Muscle of leg (tissue), 16 donors: ENCODE measurements at places on chromosomes 1 and 21. TPM values are rescaled to one million over a fixed set of nuclear protein-coding genes. Genes with fewer than 3 reads are reported as not detected.

SPRR3 gene
- polyA plus RNA-seq: not detected

ADAMTS1 gene
- 18.8 TPM for polyA plus RNA-seq

ATP1A4 gene
- 1.4 TPM for polyA plus RNA-seq

TPTE gene
- polyA plus RNA-seq: not detected

IL12RB2 gene
- 1.4 TPM for polyA plus RNA-seq

ADORA1 gene
- 2.8 TPM for polyA plus RNA-seq

PLA2G2D gene
- polyA plus RNA-seq: not detected

PLA2G4A gene
- 3.0 TPM for polyA plus RNA-seq

DNA sequence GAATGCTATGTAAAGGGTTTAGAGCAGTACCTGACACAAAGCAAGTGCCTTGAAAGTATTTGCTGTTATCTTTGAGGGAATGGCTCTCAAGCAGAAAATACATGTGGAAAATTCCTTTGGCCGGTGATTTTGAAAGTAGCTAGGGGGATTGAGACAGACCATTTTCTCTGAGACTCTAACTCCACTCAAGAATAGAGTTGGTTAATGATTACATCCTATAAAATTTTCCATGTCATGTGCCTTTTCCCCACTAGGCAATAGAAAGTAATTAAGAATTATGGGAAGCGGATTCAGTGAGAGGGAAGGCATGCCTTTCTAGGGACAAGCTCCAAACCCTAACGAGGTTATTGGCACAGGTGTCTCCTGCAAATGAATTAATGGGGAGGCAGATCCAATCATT, 276.0 kb downstream of the GPATCH2 start:
- no peaks in the 10 kb centered on the region for H3K27me3 ChIP-seq
- H3K4me1 ChIP-seq: no peaks in the 10 kb centered on the region
- H3K4me3 ChIP-seq: no peak overlapping the region
- H3K36me3 ChIP-seq: no peaks in the 10 kb centered on the region

GRCh38 chr1:112457241-112457640, 51.5 kb upstream of the WNT2B start:
- no peaks in the 10 kb centered on the region for H3K27me3 ChIP-seq
- no peak overlapping the region for H3K4me3 ChIP-seq
- no peak overlapping the region for H3K27ac ChIP-seq
- no peaks in the 10 kb centered on the region for H3K4me1 ChIP-seq

DNA sequence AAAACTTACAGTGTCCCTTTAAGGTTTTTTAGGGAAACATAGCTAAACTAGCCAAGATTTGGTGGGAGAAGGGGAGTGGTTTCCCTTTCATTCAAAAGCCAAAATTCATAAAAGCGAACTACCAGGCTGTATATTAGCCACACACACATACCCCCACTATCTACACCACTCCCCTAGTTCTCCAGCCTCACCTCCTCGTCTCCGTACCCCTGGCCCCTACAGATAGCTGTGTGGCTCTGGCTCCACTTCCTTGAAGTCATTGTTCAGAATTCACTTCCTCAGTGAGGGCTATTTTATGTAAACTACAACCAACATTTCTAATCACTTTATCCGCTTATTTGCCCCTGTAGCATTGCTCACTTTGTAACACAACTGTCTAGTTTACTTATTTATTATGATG, 5.3 kb upstream of the DPH5 start:
- no peak overlapping the region for H3K4me3 ChIP-seq
- DNase-seq: no peak
- no peaks in the 10 kb centered on the region for H3K4me1 ChIP-seq
- no peaks in the 10 kb centered on the region for H3K27me3 ChIP-seq
- H3K27ac ChIP-seq: no peak overlapping the region

DNA sequence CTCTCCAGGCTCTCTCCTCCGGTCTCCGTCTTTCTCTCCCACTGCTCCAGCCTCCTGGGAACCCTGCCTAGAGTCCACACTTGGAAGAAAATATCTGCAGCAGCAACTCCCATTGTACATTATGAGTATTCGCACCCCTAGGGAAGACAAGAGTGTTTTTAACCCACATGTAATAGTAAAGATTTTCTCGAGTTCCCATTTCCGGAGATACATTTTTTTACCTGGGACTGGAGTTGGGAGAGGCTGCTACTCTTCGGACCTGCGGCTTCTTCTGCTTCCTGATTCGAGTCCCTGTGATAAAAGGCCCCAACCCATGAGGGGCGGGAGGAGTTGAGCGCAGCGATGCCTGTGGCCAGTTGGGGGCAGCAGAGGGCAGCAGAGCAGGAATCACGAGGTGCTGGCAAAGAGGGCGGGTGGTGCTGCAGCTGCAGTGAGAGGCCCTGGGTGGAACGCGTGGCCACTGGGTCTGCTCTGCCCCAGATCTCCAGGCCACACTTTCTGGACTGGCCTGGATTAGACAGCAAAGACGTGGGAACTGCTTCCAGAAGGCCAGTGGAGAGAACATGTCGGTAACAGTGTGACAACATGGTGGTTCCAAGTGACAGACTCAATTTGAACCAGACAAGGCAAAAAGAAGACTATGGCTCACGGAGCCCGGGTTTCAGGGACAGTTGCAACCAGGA, 221.0 kb upstream of the CSF3R start:
- no peak overlapping the region for H3K27ac ChIP-seq
- H3K36me3 ChIP-seq: no peaks in the 10 kb centered on the region
- H3K4me1 ChIP-seq: peaks cover 2% of the 10 kb centered on the region
- no peak overlapping the region for H3K4me3 ChIP-seq
- DNase-seq: peak; percentile 79

GRCh38 chr1:161158316-161159010, 837 bp upstream of the USP21 start:
- no peaks in the 10 kb centered on the region for H3K27me3 ChIP-seq
- peaks cover 52% of the 10 kb centered on the region for H3K36me3 ChIP-seq
- H3K27ac ChIP-seq: peak overlapping the region; percentile 87
- peaks cover 25% of the 10 kb centered on the region for H3K4me1 ChIP-seq

DNA sequence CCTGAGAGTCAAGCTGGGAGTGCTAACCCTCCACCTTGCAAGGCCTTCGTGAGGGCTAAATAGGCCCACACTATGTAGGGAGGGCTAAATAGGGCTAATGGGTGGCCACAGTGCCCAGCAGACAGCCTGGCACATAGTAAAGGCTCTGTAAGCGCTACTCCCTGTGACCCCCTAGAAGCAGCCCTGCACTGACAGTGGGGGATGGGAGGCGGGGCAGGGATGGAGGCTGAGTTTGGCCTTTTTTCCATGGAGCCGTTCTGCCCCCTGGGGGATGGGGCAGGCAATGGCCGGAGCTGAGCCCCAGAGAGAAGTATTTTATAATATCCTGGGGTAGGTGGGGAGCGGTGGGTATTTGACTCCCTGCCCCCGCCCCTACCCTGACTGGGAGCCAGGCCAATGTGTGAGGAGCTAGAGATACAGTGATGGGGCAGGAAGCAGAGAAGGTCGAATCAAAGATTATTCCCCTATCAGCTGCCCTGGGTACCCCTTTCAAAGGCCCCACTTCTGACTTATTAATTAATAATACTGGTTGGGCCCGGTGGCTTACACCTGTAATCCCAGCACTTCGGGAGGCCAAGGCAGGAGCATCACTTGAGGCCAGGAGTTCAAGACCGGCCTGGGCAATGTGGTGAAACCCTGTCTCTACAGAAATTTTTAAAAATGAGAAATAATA, 42.3 kb downstream of the LACTBL1 start:
- H3K27ac ChIP-seq: no peak overlapping the region
- no peaks in the 10 kb centered on the region for H3K36me3 ChIP-seq
- H3K4me1 ChIP-seq: no peaks in the 10 kb centered on the region
- DNase-seq: peak; percentile 48

DNA sequence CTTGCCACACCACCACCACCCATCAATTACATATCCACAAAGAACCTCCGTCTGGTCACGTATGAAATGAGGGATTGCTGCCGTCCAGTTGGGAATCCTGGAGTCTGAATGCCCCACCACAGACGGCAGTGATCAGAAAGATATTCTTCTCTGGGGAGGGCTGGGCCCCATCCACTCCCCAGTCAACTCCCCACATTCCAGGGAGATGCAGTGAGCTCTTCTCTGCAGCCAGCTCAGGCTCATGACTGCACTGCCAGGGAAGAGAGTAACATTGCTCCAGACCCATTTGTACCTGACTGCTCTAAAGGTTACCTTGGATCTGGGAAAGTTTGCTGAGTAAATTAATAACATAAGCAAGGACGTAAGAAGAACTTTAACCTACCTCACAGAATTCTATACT, 18.3 kb downstream of the DEGS1 start:
- DNase-seq: no peak
- no peak overlapping the region for H3K4me3 ChIP-seq
- H3K27ac ChIP-seq: no peak overlapping the region
- no peaks in the 10 kb centered on the region for H3K36me3 ChIP-seq
- peaks cover 9% of the 10 kb centered on the region for H3K4me1 ChIP-seq

DNA sequence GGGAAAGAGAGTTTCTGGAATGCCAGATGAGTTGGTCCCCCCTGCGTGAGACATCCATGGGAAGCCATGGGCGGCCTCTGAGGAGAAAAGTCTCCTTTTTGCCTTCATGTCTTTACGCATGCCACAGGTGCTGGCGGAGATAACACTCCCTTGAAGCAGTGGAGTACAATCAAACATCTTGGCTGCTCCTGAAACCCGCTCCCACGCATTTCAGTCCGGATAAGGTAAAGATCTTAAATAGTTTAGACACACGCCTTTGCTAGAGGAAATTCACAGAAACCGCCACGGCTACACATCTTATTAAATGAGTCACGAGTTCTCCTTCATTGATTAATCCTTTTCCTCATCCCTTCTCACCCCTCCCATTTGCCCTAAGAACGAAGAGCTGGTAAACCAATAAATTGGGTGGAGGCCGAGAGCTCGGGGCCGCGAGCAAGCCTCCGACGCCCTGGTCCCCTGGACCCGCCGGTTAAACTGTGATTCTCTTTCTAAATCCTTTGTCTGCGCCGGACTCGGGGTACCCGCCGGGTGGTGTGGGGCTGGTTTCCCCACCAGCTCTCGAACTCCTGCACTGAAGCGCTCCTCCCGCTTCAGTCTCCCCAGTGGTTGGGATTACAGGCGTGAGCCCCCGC, 6.6 kb upstream of the ZNF669 start:
- peaks cover 13% of the 10 kb centered on the region for H3K4me1 ChIP-seq
- peak overlapping the region; percentile 66 for H3K4me3 ChIP-seq
- H3K27ac ChIP-seq: peak overlapping the region; percentile 75
- peak; percentile 21 for DNase-seq
- H3K36me3 ChIP-seq: peaks cover 2% of the 10 kb centered on the region
- H3K27me3 ChIP-seq: peaks cover 6% of the 10 kb centered on the region

GRCh38 chr1:186540521-186540920, 79.6 kb upstream of the PDC start:
- no peak for DNase-seq
- H3K36me3 ChIP-seq: no peaks in the 10 kb centered on the region
- no peaks in the 10 kb centered on the region for H3K27me3 ChIP-seq
- no peak overlapping the region for H3K27ac ChIP-seq
- peaks cover 6% of the 10 kb centered on the region for H3K4me1 ChIP-seq

DNA sequence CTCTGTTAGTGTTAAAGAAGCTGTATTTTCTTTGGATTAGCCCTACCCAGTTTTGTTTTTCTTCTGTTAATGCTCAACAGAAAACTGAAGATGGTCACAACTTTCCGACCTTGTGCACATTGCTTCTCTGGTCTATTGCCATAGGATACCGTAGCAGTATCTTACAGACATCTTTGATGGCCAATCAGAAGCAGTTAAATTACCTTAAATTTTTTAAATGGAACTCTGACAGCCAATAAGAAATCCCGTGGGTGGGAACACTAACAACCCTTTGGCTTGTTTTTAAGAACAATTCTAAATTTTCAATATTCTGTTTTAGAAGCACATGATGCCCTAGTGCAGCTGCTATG, 17.2 kb downstream of the NFYC start:
- peak; percentile 92 for DNase-seq
- H3K4me1 ChIP-seq: peaks cover 12% of the 10 kb centered on the region
- H3K27ac ChIP-seq: peak overlapping the region; percentile 78
- no peaks in the 10 kb centered on the region for H3K27me3 ChIP-seq
- H3K4me3 ChIP-seq: peak overlapping the region; percentile 59
- H3K36me3 ChIP-seq: peaks cover 6% of the 10 kb centered on the region

GRCh38 chr1:69055194-69055593, 512.5 kb upstream of the LRRC7 start:
- H3K27me3 ChIP-seq: no peaks in the 10 kb centered on the region
- no peak for DNase-seq
- H3K4me3 ChIP-seq: no peak overlapping the region
- H3K27ac ChIP-seq: no peak overlapping the region
- H3K4me1 ChIP-seq: no peaks in the 10 kb centered on the region

DNA sequence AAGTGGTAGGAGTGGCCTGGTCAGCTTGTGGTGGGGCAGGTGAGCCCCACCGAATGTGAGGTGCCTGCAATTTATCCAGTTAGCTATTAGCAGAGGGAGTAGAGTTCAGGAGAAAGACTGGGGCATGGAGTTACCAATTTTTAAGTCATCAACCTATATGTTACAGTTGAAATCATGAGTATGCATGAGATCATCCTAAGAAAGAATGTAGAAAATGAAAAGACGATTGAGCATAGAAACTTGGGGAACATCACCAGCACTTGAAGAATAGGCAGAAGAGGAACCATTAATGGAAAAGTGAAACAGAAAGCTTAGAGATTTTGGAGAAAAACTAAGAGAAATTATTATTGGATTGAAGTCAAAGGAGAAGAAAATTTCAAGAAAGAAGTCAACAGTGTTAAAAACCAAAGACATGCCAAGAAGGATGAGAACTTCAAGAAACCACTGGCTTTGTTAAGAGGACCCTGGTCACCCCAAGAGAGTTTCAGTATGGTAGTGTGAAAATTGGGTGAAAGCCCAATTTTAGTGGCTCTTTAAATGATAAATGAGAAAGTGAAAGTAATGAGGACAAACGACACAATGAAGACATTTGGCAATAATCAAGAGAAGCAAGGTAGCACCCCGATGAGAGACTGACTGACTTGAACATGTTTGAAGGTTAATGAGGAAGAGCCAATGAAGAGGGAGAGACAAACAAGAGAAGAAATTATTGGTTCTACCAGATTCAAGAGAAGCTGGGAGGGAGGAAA, 36.7 kb downstream of the DNASE2B start:
- H3K4me1 ChIP-seq: no peaks in the 10 kb centered on the region
- no peak for DNase-seq
- H3K36me3 ChIP-seq: no peaks in the 10 kb centered on the region
- H3K27me3 ChIP-seq: no peaks in the 10 kb centered on the region

- H3K36me3 ChIP-seq: no peaks in the 10 kb centered on the region
- H3K4me3 ChIP-seq: no peak overlapping the region
These were observed 40.0 kb upstream of the DHCR24 start for GRCh38 chr1:54926970-54927369.

DNA sequence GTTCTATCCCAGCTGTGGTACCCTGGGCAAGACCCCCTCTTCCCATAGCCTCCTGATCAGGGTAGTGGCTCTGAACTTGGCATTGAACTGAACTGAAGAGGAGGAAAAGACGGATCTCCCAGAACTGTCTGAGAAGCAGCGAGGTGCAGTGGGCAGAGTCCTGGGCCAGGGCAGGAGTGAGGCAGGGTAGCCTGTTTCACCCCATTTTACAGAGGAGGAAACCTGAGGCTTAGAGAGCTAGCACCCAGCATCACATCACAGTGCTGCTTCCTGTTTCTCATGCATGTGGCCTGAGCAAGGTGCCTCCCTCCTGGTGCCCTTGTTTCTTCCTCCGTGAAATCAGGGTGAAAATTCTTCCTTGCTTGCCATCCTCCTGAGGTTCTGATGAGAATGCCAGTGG, 17.1 kb downstream of the ZNF362 start:
- H3K4me3 ChIP-seq: no peak overlapping the region
- no peaks in the 10 kb centered on the region for H3K27me3 ChIP-seq
- peaks cover 14% of the 10 kb centered on the region for H3K4me1 ChIP-seq
- H3K27ac ChIP-seq: no peak overlapping the region
- peaks cover 59% of the 10 kb centered on the region for H3K36me3 ChIP-seq
